Stimulated activated CD8-positive, alpha-beta memory T cell treated with anti-CD3 and anti-CD28 coated beads, Interleukin-4, amount 100 ng/mL, for 1 hour (primary cell): ENCODE measurements at places on chromosomes 16 and 17.

GRCh38 chr16:26606381-26607150, 460.2 kb upstream of the C16orf82 start:
- DNase-seq, result no peak

DNA sequence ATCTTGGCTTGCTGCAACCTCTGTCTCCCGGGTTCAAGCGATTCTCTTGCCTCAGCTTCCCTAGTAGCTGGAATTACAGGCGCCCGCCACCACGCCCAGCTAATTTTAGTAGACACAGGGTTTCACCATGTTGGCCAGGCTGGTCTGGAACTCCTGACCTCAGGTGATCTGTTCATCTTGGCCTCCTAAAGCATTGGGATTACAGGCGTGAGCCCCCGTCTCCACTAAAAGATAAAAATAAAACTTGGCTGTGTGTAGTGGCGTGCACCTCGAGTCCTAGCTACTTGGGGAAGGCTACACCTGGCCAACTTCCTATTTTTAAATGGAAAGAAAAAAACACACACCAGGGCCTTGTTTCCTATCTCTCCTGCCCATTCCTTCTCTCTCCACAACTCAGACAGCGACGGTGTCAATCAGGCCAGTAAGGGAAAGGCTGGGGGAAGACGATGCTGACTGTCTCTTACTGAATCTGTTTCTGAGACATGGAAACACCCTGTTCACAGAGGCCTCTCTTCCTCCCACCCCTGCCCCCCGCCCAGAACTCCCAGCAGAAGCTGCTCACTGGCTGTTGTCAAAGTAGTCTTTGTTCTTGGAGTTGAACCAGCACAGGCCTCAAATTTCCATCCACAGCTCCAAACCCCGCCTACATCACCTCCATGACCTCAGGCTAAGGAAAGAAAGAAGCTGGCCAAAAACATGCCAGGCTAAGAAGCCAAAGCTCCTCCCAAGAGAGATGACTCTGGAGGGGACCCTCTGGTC, 96.6 kb downstream of the NXN start:
- DNase-seq, result no peak

DNA sequence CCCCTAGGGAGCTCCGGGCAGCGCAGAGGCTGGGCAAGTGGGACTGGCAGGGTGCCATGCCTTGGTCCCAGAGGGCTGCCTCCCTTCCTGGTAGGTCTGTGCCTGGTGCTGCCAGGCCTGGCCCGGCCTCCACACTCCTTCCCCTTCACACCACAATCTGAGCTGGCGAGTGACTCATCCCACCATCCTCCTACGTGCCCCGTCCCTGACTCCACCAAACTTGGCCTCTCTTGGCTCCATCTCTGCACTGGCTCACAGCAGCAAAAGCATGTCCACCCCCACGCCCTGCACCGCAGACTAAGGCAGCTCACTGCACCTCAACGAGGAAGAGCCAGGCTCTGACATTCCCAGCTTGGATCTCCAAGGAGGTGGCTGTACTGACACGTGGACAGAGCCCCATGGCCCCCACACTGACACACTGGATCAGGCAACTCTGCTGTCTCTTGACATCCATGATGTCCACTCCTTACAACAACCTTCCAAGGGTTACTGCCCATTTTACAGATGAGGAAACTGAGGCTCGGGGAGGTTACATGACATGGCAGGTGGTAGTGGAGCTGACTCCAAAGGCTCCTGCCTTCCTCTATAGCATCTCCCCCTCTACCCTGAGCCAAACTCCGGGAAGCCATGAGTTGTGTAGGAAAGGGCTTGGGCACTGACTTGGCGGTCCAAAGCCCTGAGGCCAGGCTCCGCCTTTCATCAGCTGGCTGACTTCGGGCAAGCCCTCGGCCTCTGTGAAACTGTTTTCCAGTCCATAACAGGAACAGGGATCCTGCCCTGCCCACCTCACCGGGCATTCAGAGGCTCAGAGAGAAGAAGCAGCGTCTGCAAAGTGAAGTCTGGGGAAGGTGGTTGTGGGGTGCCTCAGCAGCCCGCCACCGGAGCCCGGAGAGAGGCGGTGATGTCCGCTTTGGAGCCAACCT, 20.1 kb upstream of the KRT19 start:
- DNase-seq, result no peak

- no peak for DNase-seq
These were observed 8.6 kb upstream of the PECAM1 start for GRCh38 chr17:64399071-64399766.

GRCh38 chr17:44779211-44780025, 20.6 kb downstream of the ADAM11 start:
- peak; percentile 53 for DNase-seq

- no peak for DNase-seq
These were observed 14.7 kb upstream of the SKAP1 start for GRCh38 chr17:48444516-48445247.

DNA sequence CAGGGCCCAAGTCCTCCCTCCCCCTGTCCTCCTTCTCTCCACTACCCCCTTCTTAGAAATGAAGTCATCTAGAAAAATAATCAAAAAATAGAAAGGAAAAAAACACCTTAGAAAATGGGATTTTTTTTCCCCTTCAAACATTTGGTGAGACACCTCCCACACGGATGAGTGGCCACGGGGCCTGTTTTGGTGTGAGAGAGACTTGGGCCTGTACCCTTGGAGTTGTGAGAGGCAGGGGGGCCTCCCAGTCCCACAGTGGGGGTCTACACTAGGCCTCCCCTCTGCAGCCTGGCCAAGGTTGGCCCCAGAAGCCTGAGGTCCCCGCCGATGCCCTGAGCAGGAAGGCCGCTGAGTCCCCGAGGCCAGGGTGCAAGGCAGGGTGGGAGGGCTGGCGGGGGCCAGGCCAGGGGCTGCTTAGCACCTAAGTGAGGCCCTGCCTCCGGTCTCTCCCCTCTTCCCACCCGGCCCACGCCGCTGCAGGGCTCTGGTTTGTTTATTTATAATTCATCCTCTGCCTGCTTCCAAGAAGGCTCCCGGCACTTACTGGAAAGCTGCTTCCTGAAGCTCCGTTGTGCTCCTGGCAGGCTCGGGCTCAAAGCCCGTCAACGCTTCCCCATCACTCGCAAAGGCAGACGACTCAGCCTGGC, 26.4 kb downstream of the NPTX1 start:
- DNase-seq, result no peak

DNA sequence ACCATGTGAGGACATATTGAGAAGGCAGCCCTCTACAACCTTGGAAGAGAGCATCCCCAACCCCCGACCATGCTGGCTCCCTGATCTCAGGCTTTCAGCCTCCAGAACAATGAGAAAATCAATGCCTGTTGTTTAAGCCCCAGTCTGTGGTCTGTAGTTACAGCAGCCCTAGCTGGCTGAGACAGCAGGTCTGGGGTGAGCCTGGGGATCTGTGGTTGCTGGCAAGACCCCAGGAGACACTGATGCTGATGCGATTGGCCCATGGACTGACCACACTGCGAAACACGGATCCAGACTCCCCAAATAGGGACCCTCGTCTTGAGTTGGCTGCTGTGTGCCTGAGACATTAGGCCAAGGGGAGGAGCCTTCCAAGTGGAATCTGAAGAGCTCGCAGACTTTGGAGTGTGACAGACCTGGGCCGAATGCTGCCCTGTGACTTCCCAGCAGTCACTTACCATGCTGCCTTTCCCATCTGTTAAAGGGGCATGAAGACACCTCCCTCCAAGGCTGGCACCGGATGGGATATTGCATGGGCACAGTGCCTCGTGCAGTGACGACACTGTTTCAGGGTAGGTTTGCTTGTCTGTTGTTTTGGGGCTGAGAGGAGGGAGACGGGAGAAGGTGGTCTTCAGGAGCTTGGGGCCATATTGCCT, 147.8 kb upstream of the RPL38 start:
- no peak for DNase-seq

GRCh38 chr17:33012522-33013033, 20.9 kb downstream of the SPACA3 start:
- no peak for DNase-seq

GRCh38 chr16:67198238-67198734, 645 bp upstream of the ELMO3 start:
- DNase-seq, result no peak
